DMS153 (cell line): ENCODE measurements at places on chromosomes 6 and 20.

GRCh38 chr20:25341716-25342680 lies 48.6 kb downstream of the ABHD12 start:
- peak; percentile 38 for DNase-seq

GRCh38 chr6:145608850-145609249 lies 126.5 kb downstream of the EPM2A start:
- DNase-seq = no peak

- peak; percentile 15 for DNase-seq
Measured at GRCh38 chr20:50376888-50377459, 133.2 kb upstream of the PTPN1 start.

DNA sequence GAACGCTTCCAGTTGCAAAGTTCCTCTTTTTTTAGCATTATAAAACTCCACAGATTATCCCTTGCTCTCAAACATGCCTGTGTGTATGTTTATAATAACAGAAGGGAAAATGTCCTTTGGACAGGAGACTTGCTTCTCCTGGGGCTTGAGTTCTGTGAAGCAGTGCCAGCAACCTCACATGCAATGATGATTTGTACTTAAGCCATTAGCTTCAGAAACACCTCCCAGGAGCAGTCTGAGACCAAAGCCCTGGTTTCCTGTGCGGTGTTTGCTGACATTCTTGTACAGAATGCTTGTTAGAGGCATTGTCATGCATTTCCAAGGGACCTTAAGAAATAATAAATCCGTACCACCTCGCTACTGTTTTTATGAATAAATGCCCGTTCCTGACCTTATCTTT lies 752.8 kb downstream of the CBLN4 start:
- DNase-seq = no peak

GRCh38 chr6:126716826-126717509 lies 377.1 kb downstream of the CENPW start:
- no peak for DNase-seq

GRCh38 chr20:64151633-64152530 lies 12.4 kb upstream of the MYT1 start:
- peak; percentile 2 for DNase-seq

DNA sequence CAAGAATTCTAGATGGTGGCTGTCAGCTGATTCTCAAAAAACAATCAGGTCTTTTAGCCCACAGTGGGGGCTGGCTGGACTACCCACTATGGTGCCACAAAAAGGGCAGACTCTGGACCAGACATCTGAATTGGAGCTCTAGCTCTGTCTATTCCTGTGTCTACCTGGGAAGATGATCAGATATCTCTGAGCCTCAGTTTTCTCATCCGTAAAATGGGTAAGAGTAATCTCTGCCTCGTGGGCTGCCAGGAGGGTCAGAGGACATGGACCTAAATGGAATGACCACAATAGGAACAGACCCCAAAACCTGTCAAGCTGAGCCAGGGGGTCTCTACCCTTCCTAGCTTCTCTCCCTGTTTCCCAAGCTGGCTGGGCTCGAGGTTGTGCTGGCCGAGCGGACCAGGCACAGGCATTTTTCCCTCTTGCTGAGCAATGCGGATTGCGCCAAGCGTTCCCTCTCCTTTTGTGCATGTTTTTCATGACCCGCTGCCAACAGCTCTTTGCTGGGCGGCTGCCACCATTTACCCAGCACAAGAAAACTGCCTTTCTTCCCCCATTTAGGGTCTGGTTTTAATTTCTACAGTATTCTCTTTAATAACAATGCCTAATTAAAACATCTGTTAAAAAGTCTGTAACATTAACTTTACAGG lies 74.7 kb upstream of the MAFB start:
- DNase-seq = no peak

DNA sequence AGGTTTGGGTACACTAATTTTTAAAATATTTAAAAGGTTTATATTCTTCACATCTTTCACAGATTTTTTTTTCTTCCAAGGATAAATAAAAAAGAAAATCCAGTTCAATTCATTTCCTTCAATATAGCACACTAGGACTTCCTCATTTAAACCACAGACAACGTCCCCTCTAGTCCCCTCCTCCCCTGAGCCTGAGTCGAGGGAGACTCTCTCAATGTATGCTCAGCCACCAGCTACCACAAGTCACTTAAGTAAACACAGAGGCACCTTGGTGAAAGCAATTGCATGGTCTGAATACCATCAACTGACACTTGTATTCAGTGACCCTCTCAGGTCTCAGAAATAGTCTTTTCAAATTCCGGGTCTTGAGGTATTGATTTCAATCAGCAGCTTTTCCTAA lies 88.6 kb downstream of the SIM1 start:
- no peak for DNase-seq

DNA sequence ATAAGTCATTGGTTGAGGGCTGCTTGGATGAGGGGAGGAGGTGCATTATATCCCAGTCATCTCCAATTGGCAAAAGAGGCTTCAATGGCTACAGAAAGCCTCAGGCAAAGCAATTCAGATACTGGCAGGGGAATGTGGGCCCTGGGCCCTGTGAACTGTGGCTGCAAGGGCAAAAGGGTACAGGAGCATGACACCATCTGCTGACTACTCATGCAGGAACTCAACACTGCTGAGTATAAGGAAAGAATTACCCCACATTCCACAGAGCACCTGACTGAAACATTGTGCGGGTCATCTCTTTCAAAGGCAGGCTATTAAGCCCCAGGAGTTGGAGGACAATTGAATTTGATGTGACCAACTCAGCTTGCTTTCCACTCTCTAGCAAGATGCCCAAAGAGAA lies 92.1 kb upstream of the SPTLC3 start:
- no peak for DNase-seq

GRCh38 chr6:126880964-126881363 lies 237.5 kb upstream of the RSPO3 start:
- no peak for DNase-seq

DNA sequence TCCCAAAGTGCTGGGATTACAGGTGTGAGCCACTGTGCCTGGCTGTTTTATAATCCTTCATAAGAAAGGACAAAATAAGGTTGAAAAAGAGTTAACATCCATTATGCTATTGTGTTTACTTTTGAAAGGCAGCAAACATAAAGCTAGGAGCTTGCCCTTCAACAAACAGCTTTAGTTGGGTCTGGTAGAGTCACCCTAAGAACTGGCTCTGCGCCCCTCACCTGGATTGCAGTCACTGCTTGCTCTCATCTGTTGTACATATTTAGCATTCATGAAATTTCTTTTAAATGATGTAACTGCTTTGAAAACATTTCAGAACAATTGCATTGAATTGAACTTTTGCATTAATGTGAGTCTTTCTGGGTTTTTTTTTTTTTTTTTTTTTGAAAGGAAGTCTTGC lies 38.9 kb downstream of the JARID2 start:
- DNase-seq = no peak

DNA sequence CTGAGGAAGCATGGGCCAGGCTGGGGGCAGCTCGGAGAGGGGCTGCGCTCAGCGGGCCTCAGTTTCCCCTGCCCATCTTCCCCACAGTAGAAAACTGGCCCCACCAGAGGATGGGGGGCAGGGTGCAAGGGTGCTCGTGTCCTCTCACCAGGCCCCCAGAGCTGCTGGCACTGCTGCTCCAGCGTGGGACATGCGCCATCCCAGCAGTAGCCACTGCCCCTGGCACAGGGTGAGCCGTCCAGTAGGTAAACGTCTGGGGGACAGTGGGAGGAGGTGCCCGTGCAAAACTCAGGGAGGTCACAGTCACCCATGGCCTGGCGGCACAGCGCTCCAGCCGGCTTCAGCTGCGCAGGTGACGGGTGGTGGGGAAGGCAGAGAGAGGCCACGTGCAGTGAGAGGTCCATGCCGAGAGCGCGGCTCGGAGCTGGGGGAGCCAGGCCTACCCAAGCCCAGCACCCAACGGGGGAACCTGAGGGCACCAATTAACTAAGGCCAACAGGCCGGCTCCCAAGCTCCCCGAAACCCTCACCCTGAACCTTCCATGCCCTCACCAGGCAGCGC lies 8.9 kb upstream of the GFRA4 start:
- DNase-seq = no peak

GRCh38 chr6:104322841-104323240 lies 536.9 kb downstream of the HACE1 start:
- DNase-seq = no peak

DNA sequence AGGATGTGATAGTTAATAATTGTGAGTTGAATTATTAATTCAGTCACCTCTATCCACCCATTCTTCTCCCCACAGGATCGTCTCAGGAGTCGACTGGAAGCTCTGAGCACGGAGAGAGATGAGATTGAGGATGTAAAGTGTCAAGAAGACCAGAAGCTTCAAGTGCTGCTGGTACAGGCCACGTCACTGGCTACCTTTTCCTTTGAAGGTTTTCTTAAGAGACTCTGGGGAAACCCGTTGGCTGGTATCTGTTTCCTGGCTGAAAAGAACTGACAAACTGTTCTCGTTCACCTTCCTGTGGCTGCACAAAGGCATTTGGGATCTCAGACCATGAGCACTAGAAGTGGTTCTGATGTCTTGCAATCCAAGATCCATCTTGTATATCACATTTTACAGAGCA lies 3.8 kb downstream of the TRIM15 start:
- DNase-seq = no peak

DNA sequence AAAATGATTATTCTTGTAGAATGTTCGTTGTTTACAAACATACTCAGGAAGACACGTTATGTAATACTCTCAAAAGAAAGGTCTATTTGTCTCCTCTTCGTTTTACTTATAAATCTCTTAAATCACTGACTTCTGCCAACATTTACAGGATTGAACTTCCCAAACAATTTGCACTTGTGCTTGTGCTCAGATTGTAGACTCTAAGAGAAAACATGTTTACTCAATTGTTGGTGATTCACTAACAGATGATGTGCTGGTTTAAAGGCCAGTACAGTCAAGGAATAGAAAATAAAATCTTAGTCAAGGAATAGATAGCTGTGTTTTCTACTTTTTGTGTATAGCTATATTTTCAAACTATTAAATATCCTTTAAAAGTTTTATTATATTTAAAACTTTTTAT lies 172.8 kb downstream of the GJA1 start:
- DNase-seq = no peak

GRCh38 chr20:12252793-12253192 lies 335.1 kb downstream of the BTBD3 start:
- no peak for DNase-seq

- no peak for DNase-seq
Measured at GRCh38 chr6:122614303-122614702, 4.1 kb downstream of the PKIB start.

DNA sequence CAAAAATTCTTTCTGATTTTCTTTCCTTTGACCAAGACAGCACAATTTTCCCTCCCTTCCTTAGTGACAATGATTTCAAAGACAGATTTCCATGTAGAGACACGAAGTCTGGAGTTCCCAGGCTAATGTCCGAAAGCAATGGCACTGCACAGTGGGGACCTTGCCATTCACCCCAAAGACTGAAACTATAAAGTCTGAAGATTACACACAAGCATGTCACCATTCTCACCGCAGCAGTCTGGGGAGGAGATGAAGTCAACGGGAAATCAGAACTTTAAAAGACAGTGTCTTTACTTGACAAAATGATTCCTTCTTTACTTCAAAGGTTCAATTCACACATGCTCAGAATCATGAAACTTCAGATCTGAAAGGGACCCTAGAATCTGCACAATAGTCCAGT lies 8.3 kb downstream of the B4GALT5 start:
- DNase-seq = no peak

- no peak for DNase-seq
Measured at GRCh38 chr6:51301962-51302361, 483.3 kb downstream of the TFAP2B start.

DNA sequence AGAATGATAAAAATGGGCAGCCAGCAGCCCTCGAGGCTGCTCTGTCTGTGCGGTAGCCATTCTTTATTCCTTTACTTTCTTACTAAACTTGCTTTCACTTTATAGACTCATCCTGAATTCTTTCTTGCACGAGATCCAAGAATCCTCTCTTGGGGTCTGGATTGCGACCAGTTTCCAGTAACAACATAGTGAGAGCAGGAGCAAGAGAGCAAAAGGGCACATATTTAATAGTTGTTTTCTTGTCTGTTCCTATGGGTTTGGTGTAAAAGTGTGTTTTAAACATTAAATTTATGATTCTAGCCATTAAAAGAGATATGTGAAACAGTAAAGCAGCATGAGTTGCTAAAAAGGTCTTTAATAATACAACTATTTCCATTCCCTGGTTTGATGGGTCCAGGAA lies 78.8 kb upstream of the OPRM1 start:
- DNase-seq = no peak

DNA sequence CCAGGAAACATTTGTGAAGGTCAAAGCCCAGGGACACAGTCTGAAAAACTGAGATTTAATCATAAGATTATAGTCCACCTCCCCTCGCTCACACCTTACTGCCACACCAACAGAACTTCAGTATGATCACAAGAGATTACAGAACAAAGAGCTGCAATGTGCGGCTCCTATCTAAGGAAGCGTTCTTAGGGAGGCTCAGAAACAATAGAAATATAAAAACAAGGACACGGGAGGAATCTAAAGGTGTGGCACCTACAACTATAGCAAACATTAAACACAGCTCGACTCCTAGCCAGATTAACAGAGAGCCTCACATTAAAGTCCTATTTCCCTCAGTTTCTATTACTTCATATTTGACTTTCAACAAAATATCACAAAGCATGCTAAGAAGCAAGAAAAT lies 40.4 kb upstream of the THEMIS start:
- no peak for DNase-seq

DNA sequence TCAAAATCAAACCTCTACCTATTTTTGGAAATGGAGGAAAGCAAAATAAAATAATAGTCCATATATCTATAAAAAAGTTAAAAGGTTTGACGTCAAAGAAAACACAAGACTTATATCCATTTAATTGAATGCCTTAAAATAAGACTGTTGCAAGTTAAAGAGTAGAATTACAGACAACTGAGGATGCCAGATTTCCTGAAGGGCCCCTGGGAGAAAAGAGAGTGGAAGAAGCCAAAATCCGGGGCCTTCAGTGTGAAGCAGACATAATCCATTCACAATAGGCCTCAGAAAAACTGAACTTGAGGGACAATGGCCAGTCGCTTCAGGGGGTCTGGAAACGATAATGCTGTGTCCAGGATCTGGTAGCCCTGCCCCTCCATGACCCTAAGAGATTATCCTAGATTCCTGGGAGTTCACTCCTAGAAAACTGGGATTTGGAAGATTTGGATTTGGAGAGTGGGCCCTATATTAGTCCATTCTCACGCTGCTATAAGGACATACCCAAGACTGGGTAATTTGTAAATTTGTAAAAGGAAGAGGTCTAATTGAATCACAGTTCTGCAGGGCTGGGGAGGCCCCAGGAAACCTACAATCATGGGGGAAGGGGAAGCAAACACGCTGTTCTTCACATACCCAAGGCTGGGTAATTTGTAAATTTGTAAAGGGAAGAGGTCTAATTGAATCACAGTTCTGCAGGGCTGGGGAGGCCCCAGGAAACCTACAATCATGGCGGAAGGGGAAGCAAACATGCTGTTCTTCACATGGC lies 94.0 kb upstream of the SLC2A12 start:
- DNase-seq = no peak

GRCh38 chr6:6714953-6715352 lies 126.4 kb downstream of the LY86 start:
- no peak for DNase-seq

GRCh38 chr6:7440476-7440875 lies 50.9 kb downstream of the RIOK1 start:
- DNase-seq = no peak

- DNase-seq = no peak
Measured at GRCh38 chr6:134235937-134236751, 81.8 kb downstream of the SGK1 start.
